RCC 7860 (cell line): ENCODE measurements at places on chromosomes 2 and 18.

DNA sequence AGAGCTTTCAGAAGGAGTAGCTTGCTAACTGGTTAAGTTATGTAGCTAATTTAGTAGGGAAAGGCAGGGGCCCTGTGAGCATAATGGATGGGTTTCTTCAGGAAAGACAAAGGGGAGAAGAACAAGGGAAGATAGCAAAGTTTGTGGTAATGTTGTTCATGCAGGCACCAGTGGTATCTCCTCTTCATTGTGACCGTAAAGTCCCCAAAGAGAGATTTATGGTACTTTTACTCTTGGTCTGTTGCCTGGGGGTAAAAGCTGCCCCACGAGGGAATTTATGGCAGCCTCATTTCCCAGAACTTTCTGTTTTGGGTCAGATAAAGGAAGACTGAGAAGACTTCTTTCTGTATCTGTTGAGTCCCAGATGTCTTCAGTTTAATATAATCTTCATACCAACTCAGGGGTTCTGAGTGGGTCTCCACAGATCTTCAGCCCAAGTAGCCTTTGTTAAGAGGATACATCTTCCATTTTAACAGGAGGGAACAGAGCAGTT lies 27.5 kb downstream of the MALT1 start:
- DNase-seq = no peak

GRCh38 chr2:237720957-237721356 lies 77.6 kb upstream of the RBM44 start:
- DNase-seq = peak; percentile 71

GRCh38 chr2:219216535-219216915 lies 2.2 kb downstream of the ABCB6 start:
- DNase-seq = no peak

GRCh38 chr2:178830451-178830850 lies 23.2 kb upstream of the TTN start:
- DNase-seq = no peak
